Body of pancreas (tissue), 4 donors: ENCODE measurements at places on chromosomes 4 and X. TPM values are rescaled to one million over a fixed set of nuclear protein-coding genes. Genes with fewer than 3 reads are reported as not detected.

DNA sequence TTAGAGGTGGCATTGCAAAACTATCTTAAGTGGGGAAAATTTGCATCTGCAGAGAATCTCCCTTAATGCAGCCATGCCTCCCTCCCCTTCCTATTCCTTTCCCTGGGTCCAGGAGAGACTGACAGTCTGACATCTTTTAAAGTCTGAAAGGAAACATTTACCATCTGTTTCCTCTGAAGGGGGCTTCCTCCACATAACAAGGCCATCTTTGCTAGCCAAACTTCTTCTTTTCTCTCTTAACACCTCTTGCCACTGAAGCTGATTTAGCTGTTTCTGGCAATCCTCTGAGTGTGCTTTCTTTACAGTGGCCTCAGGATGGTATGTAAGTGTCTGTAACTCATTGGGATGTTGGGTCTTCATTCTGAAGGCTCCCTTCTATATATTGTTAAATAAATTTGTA lies 34.6 kb upstream of the AADAT start:
- no peak overlapping the region for H3K27ac ChIP-seq
- no peaks in the 10 kb centered on the region for H3K27me3 ChIP-seq
- no peak overlapping the region for H3K4me3 ChIP-seq
- H3K4me1 ChIP-seq = no peaks in the 10 kb centered on the region
- no peaks in the 10 kb centered on the region for H3K36me3 ChIP-seq
- no peak for DNase-seq

- no peak overlapping the region for H3K27ac ChIP-seq
- H3K27me3 ChIP-seq = no peaks in the 10 kb centered on the region
- H3K4me3 ChIP-seq = no peak overlapping the region
- H3K4me1 ChIP-seq = no peaks in the 10 kb centered on the region
- no peak for DNase-seq
Observed at GRCh38 chr4:32551943-32552342, 1831.8 kb downstream of the PCDH7 start.

- no peaks in the 10 kb centered on the region for H3K4me1 ChIP-seq
- H3K27ac ChIP-seq = no peak overlapping the region
- no peaks in the 10 kb centered on the region for H3K27me3 ChIP-seq
- no peaks in the 10 kb centered on the region for H3K36me3 ChIP-seq
- DNase-seq = no peak
Observed at GRCh38 chrX:112997991-112998390, 157.4 kb upstream of the AMOT start.

GRCh38 chr4:61296144-61296543 lies 96.0 kb downstream of the ADGRL3 start:
- no peak overlapping the region for H3K27ac ChIP-seq
- no peak for DNase-seq
- no peaks in the 10 kb centered on the region for H3K27me3 ChIP-seq
- H3K36me3 ChIP-seq = no peaks in the 10 kb centered on the region

Gene NAA11
- not detected for total RNA-seq

- H3K27ac ChIP-seq = no peak overlapping the region
- no peaks in the 10 kb centered on the region for H3K36me3 ChIP-seq
- DNase-seq = peak; percentile 65
Observed at GRCh38 chrX:80879143-80879542, 69.5 kb upstream of the BRWD3 start.

- DNase-seq = no peak
- no peaks in the 10 kb centered on the region for H3K27me3 ChIP-seq
- H3K36me3 ChIP-seq = no peaks in the 10 kb centered on the region
Observed at GRCh38 chr4:74665346-74665745, 129.0 kb downstream of the BTC start.

DNA sequence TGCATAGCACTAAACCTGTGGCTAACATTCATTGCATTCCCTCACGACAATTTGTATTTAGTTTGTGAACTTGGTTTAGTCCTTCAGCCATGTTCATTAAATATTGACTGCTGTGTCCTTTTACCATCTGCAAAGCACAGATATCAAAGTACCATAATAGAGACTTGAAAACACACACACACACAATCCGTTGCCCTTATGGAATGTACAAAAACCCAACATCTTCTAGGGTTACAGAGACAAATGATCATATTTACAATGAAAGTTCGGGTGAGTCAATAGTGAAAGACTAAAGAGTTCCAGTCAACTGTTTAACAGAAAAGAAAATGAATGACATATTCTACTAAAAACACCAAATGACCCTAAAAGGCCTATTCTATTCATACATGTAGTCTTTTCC lies 50.8 kb upstream of the TXK start:
- H3K4me3 ChIP-seq = no peak overlapping the region
- H3K4me1 ChIP-seq = no peaks in the 10 kb centered on the region
- H3K27me3 ChIP-seq = no peaks in the 10 kb centered on the region
- H3K27ac ChIP-seq = no peak overlapping the region
- H3K36me3 ChIP-seq = no peaks in the 10 kb centered on the region
- no peak for DNase-seq

Gene SNCA
- not detected for total RNA-seq

Gene SGMS2
- total RNA-seq = 36.9 TPM

Gene PLAC8
- total RNA-seq = 2.6 TPM

DNA sequence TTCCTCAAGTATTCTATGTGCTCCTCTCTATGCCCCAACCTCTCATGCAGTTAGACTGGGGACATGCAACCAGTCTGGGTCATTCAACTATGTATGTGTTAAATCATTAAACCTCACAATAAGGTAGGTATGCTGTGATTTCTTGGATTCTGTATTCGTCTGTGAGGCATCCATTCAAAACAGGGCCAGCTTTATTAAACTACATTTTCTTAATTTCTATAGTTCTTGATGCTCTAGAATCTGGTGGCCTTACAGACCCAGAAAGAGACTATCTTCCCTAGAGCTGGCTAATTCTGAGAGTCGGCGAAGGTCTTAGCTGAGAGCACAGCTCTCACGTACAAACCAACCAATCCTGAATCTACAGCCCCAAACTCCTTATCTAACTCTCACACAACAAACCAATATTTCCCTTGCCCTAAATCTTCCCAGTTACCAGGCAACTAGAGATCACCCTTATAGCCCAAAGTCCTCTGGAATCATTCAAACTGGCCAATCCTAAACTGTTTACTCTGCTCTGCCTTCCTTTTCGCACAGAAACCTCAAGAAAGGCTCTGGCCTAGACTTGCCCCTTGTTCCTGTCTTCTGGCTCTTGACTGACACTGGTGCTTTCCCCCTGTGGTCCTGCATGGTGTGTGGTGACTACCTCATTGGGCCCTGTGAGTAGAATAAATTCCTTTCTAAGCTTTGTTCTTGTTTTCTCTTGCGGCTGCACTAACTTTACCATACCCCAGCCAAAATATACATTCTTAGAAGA lies 203.5 kb upstream of the TET2 start:
- H3K4me1 ChIP-seq = no peaks in the 10 kb centered on the region
- H3K27ac ChIP-seq = no peak overlapping the region
- no peak for DNase-seq
- no peak overlapping the region for H3K4me3 ChIP-seq

Gene GABRB1
- total RNA-seq = not detected

DNA sequence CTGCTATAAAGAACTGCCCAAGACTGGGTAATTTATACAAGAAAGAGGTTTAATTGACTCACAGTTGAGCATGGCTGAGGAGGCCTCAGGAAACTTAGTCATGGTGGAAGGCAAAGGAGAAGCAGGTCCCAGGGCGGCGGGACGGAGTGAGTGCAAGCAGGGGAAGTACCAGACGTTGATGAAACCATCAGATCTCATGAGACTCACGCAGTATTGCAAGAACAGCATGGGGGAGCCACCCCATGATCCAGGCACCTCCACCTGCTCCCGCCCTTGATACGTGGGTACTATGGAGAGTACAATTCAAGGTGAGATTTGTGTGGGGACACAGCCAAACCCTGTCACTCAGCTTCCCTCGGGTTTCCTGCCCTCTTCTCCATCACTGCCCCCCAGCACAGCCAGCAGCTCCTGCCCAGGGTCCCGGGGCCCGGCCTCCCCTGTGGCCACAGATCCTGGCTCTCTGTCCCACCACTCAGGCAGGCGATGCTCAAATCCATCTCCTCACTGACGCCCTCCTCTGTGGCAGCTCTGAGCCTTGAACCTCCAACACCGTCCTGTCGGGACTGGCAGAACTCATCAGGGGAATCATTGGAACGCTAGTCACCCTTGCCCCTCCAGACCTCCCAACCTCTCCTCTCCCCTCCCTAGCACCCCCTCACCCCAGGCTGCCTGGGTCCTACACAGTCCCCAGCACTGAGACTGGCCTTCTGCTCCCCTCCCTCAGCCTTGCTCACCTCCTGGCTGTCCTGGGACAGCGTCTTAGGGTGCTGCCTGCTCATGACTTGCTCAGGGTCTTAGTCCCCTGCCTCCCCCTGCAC lies 37.6 kb downstream of the FGFRL1 start:
- no peak overlapping the region for H3K27ac ChIP-seq
- H3K4me3 ChIP-seq = no peak overlapping the region
- H3K36me3 ChIP-seq = no peaks in the 10 kb centered on the region
- peak; percentile 5 for DNase-seq

Gene DMP1
- total RNA-seq = not detected

GRCh38 chrX:138519296-138519695 lies 192.2 kb downstream of the FGF13 start:
- H3K4me3 ChIP-seq = no peak overlapping the region
- H3K27me3 ChIP-seq = no peaks in the 10 kb centered on the region
- no peaks in the 10 kb centered on the region for H3K4me1 ChIP-seq
- H3K36me3 ChIP-seq = no peaks in the 10 kb centered on the region
